Lung microvascular endothelial cell (primary cell): ENCODE measurements at places on chromosomes 5 and 9. TPM values are rescaled to one million over a fixed set of nuclear protein-coding genes. Genes with fewer than 3 reads are reported as not detected.

Gene NME5
- total RNA-seq = 0.60 and 1.1 TPM in 2 replicates

Gene ELOVL7
- under 0.01 TPM in 2 replicates for total RNA-seq

Gene LHX3
- total RNA-seq = not detected in 2 replicates

Gene GABRA1
- total RNA-seq = not detected in 2 replicates

Gene F2RL1
- total RNA-seq = 33.9 and 50.6 TPM in 2 replicates

Gene FBN2
- total RNA-seq = 0.60 and 0.87 TPM in 2 replicates

Gene PRDM9
- total RNA-seq = not detected in 2 replicates

- no peak for DNase-seq
These were observed 42.3 kb downstream of the FAM174A start for GRCh38 chr5:100577506-100577905.

GRCh38 chr5:20266066-20266465 lies 278.1 kb upstream of the CDH18 start:
- DNase-seq = no peak

GRCh38 chr5:157750320-157750719 lies 6.8 kb downstream of the LSM11 start:
- peak; percentile 42 for DNase-seq

DNA sequence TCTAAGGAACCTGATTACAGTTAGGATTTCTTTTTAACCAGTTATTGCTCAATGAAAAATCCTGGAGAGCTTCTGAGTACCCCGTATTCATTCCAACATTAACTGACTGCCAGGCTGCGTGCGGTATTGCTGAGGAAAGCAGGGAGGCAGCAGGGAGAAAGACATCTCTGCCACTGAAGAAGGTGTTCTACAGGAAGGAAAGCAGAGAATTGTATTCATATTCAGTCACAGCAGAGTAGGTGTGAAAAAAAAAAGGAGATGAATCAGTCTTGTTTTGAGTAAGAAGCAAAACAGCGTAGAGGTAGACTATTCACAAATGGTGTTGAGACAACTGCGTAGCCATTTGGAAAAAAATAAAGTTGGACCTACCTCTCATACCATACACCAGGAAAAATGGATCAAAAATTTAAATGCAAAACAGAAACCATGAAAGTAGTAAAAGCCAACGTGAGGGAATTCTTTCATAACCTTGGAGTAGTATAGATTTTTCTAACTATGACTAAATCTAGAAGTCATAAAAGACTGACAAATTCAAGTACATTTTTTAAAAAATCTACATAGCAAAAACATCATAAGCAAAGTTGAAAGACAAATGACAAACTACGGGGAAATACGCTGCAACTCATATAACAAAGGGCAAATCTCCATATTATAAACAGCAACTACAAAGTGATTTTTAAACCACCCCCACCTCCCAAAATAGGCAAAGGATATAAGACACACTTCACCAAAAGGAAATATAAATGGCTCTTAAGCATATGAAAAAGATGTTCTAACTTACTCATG lies 9.9 kb upstream of the NR4A3 start:
- no peak for DNase-seq

DNA sequence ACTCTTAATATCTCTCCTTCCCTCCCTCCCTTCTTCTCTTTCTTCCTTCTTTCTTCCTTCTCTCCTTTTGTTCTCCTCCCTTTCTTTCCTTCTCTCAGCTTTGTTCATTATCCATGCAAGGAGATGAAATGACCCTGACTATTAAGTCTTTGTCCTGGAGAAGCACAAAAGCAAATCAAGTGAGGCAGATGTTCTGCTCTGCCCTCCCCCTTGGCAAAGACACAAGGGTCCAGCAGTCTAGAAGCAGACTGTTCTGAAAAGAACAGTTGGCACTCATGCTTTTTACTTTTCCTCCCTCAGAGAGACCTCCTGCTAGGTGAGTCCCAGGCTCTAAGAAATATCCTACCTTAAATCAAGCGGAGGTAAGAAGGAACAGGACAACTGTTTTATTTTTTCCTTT lies 1067.6 kb upstream of the DMAC1 start:
- DNase-seq = no peak

- no peak for DNase-seq
These were observed 376.6 kb downstream of the EFNA5 start for GRCh38 chr5:107294211-107294550.

GRCh38 chr5:141565826-141566570 lies 52.8 kb downstream of the DIAPH1 start:
- no peak for DNase-seq

GRCh38 chr9:115254287-115255180 lies 136.6 kb upstream of the TNC start:
- no peak for DNase-seq
